ENCODE measurements at places on chromosomes 5 and 9.

DNA sequence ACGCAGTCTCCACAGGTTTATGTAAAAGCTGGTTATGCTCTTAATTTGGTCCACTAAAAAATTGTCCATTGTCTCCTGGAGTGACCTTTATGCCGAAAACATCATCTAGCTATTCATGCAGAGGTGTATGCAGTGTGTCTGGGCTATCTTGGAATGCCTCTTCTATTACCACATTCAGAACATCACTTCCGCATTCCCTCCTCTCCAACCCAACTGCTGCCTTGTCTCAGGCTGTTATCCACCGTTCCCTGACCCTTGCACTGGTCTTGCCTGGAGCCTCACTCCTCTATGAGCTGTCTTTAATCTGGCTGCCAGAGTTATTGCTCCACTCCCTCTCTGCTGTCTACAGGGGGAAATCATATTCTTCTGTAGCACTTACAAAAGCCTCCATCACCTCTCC is 214.1 kb upstream of the ANKRD55 start:
- peak; percentile 53 for DNase-seq

- DNase-seq: no peak
These were observed 168.2 kb downstream of the ZDHHC21 start for GRCh38 chr9:14524873-14525515.

- peak; percentile 50 for DNase-seq
These were observed 54.1 kb downstream of the GDA start for GRCh38 chr9:72203205-72203803.

- DNase-seq: peak; percentile 74
These were observed 191.2 kb downstream of the DAB2IP start for GRCh38 chr9:121842612-121842978.

DNA sequence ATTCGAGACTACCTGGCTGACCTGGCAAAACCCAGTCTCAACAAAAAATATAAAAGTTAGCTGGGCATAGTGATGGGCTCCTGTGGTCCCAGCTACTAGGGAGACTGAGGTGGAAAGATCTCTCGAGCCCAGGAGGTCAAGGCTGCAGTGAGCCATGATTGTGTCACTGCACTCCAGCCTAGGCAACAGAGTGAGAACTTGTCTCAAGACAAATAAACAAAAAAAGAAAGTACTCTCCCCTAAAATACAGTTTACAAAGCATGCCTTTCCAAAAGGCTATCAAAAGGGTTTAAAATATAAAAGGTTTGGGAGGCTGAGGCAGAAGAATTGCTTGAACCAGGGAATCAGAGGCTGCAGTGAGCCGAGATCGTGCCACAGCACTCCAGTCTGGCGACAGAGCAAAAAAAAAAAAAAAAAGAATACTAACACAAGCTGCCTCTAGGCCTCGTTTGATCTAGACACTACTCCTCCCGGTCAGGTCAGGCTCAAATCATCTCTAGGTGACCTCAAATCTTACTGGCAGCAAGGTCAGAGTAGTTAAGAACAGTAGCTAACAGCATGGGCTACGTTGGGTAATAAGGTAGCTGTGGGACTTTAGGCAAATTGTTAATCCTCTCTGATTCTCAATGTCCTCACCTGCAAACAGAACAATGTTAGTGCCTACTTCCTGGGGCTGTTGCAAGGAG is 9.3 kb downstream of the NAIF1 start:
- DNase-seq: no peak
